Type B pancreatic cell (in vitro differentiated cells): ENCODE measurements at places on chromosomes 7 and 10. TPM values are rescaled to one million over a fixed set of nuclear protein-coding genes. Genes with fewer than 3 reads are reported as not detected.
A peak's percentile ranks its signal among the peaks of the same experiment; 100 is the strongest.

DNA sequence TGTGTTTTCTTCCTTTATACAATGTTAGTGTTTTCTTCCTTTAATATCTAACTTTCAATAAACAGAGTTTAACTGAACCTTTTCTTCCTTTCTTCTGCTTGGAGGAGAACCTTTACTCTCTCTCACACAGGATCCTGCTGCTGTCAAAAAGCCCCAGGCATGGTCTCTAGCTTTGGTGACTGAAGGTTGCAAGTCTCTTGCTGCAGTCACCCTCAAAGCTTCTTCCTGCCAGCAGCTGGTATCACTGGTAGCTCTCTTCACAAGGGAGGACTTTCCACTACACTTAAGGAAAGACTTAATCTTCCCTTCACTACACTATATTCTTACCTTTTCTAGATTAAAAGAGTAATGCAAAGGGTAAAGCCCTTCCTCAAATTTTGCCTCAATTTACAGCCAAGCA is 153.4 kb downstream of the SGMS1 start:
- peak overlapping the region; percentile 87 for H3K27ac ChIP-seq
- DNase-seq: no peak
- H3K27me3 ChIP-seq: no peaks in the 10 kb centered on the region
- H3K36me3 ChIP-seq: no peaks in the 10 kb centered on the region

GRCh38 chr10:44517635-44518034 is 132.7 kb upstream of the CXCL12 start:
- peaks cover 11% of the 10 kb centered on the region for H3K4me1 ChIP-seq
- H3K27me3 ChIP-seq: no peaks in the 10 kb centered on the region
- no peak for DNase-seq
- no peaks in the 10 kb centered on the region for H3K36me3 ChIP-seq
- no peak overlapping the region for H3K4me3 ChIP-seq

GRCh38 chr10:97406064-97406463 is 4.9 kb upstream of the RRP12 start:
- no peak overlapping the region for H3K27ac ChIP-seq
- H3K4me1 ChIP-seq: peaks cover 13% of the 10 kb centered on the region
- no peak overlapping the region for H3K4me3 ChIP-seq
- no peaks in the 10 kb centered on the region for H3K36me3 ChIP-seq
- DNase-seq: no peak

DNA sequence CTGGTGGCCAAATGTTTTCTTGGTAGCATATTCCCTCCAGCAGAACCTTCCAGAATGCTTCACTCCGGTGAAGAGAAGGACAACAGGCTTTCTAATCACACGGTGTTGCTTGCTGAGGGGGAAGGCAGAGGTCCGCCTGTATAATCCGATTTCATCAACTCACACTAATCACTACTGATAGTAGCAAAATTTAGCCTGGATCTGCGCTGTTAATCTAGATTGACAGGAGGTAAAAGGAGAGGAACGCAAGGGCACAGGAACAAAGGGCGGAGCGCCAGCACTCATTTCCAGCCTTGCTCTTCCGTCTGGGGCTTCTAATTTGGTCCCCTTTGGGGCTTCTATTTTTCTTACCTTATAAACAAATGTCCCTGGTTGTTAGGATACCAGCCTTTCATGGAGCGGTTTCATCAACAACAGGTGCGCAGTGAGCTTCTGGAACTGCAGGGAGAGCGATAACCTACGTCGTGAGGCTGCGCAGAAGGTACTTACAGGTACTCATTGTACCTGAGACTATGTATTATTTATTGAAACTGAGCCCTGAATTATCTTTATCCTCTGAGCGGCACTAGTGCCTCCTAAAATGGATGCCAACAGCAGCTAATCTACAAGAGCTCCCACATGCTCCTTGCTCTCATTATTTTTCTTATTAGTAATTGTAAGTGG is 150.6 kb downstream of the CACNB2 start:
- H3K36me3 ChIP-seq: no peaks in the 10 kb centered on the region
- H3K27ac ChIP-seq: no peak overlapping the region
- peaks cover 5% of the 10 kb centered on the region for H3K4me1 ChIP-seq
- no peaks in the 10 kb centered on the region for H3K27me3 ChIP-seq
- DNase-seq: no peak

DNA sequence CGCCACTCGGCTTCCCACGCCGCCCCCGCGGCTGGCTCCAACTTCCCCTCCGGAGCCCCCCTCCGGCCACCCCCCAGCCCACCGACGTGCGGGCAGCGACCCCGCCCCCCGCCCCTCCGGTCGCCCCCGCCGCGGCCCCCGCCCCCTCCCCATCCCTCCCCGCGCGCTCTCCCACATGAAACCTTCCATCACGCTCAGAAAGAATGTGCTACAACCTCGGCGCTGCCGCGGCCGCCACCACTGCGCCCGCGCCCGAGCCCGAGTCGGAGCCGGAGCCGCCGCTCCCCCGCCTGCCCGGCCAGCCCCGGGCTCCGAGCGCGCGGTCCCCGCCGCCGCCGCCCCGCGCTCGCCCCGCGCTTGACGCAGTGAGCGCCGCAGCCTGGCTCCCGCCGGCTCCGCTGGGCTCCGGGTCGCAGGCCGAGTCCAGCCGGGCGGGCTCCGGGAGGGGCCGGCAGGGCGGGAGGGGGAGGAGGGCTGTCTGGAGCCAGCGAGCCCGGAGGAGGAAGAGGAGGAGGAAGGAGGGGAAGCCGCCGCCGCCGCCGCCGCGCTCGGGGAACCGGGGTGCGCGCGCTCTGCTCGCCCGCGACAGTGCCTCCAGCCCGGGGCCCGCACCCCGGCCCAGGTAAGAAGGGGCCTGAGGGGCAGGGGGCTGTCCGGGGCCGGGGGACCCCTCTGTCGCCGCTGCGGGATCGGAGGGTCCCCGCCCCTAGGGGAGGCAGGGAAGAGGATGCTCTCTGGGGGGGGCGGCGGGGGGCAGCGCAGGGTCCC is 4.3 kb upstream of the ELFN1 start:
- peaks cover 5% of the 10 kb centered on the region for H3K4me1 ChIP-seq
- H3K36me3 ChIP-seq: no peaks in the 10 kb centered on the region
- no peak overlapping the region for H3K27ac ChIP-seq
- H3K4me3 ChIP-seq: no peak overlapping the region

DNA sequence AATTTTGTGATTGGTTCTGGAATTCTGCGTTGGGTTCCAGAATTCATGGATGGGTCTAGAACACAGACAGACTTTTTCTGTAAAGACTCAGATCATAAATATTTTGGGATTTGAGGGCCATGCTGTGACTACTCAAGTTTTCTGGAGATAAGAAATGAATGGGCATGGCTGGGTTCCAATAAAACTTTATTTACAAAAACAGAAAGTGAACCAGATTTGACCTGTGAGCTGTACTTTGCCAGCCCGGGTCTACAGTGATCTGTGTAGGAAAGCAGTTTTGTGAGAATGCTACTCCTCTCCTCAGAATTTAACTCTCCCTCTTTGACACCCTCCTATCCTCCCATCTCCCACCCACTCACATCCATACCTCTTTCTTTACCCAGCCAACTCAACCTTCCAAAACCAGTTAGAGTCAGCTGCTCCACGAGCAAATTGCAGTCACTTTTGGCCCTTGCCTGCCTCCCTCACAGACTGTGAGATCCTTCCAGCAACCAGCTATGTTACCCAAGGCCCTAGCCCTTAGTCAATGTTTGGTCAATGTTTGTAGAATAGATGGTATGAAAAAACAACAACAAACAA is 312.8 kb upstream of the ZMIZ1 start:
- peak overlapping the region; percentile 27 for H3K4me3 ChIP-seq
- H3K27ac ChIP-seq: peak overlapping the region; percentile 92
- H3K4me1 ChIP-seq: peaks cover 73% of the 10 kb centered on the region
- no peaks in the 10 kb centered on the region for H3K27me3 ChIP-seq
- H3K36me3 ChIP-seq: no peaks in the 10 kb centered on the region
- DNase-seq: no peak

DNA sequence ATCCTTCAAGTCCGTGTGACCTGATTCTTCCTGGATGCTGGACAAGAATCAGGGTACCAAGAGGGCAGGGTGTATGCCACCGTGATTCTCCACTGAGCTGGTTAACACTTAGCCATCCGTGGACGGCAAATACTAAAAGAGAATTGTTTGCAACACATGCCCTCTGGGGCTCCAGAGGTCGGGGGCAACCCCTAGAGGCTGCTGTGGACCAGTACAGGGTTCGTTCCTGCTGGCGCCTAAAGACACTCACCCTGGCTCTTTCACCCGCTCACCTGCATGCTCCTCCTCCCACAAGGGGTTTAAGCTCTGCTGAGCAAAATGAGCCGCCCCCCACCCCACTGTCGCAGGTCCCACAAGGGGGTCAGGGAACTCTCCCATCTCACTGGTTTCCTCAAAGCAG is 148.7 kb upstream of the ITGB1 start:
- H3K4me3 ChIP-seq: no peak overlapping the region
- peaks cover 8% of the 10 kb centered on the region for H3K27me3 ChIP-seq

- no peaks in the 10 kb centered on the region for H3K36me3 ChIP-seq
- DNase-seq: no peak
- peaks cover 32% of the 10 kb centered on the region for H3K27me3 ChIP-seq
- H3K4me3 ChIP-seq: no peak overlapping the region
Observed at GRCh38 chr7:1411414-1411813, 47.9 kb downstream of the MICALL2 start.

- DNase-seq: no peak
- H3K27ac ChIP-seq: no peak overlapping the region
Observed at GRCh38 chr10:118457824-118458428, 115.8 kb upstream of the FAM204A start.

- no peaks in the 10 kb centered on the region for H3K27me3 ChIP-seq
- H3K4me1 ChIP-seq: peaks cover 10% of the 10 kb centered on the region
- H3K36me3 ChIP-seq: no peaks in the 10 kb centered on the region
- H3K27ac ChIP-seq: peak overlapping the region; percentile 16
- DNase-seq: no peak
- peak overlapping the region; percentile 92 for H3K4me3 ChIP-seq
Observed at GRCh38 chr7:83161186-83161585, 1.5 kb downstream of the PCLO start.

GRCh38 chr7:112302566-112302965 is 96.1 kb downstream of the ZNF277 start:
- H3K27me3 ChIP-seq: no peaks in the 10 kb centered on the region
- H3K27ac ChIP-seq: peak overlapping the region; percentile 34
- H3K4me3 ChIP-seq: no peak overlapping the region
- peaks cover 16% of the 10 kb centered on the region for H3K36me3 ChIP-seq
- DNase-seq: no peak

GRCh38 chr10:33871061-33871956 is 536.8 kb upstream of the NRP1 start:
- H3K27me3 ChIP-seq: peaks cover 11% of the 10 kb centered on the region
- H3K27ac ChIP-seq: no peak overlapping the region
- H3K4me3 ChIP-seq: no peak overlapping the region
- DNase-seq: no peak
- peaks cover 14% of the 10 kb centered on the region for H3K4me1 ChIP-seq
- H3K36me3 ChIP-seq: no peaks in the 10 kb centered on the region

DNA sequence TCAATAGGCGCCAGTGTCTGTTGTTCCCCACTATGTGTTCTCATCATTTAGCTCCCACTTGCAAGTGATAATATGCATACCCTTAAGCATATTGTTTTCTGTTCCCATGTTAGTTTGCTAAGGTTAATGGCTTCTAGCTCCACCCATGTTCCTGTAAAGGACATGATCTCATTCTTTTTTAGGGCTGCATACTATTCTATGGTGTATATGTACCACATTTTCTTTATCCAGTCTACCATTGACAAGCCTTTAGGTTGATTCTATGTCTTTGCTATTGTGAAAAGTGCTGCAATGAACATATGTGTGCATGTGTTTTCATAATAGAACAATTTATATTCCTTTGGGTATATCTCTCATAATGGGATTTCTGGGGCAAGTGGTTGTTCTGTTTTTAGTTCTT is 77.8 kb upstream of the PLXDC2 start:
- no peak overlapping the region for H3K27ac ChIP-seq
- DNase-seq: no peak
- H3K36me3 ChIP-seq: no peaks in the 10 kb centered on the region
- H3K27me3 ChIP-seq: no peaks in the 10 kb centered on the region
- H3K4me3 ChIP-seq: no peak overlapping the region
- H3K4me1 ChIP-seq: peaks cover 5% of the 10 kb centered on the region

- peaks cover 7% of the 10 kb centered on the region for H3K27me3 ChIP-seq
- no peaks in the 10 kb centered on the region for H3K36me3 ChIP-seq
- peak overlapping the region; percentile 15 for H3K27ac ChIP-seq
- H3K4me3 ChIP-seq: peak overlapping the region; percentile 4
Observed at GRCh38 chr7:45347804-45348203, 190.2 kb downstream of the RAMP3 start.

- peaks cover 50% of the 10 kb centered on the region for H3K4me1 ChIP-seq
- peaks cover 6% of the 10 kb centered on the region for H3K27me3 ChIP-seq
- H3K4me3 ChIP-seq: no peak overlapping the region
- H3K27ac ChIP-seq: no peak overlapping the region
Observed at GRCh38 chr10:43851030-43851429, 202.3 kb upstream of the ZNF32 start.

GRCh38 chr10:108450280-108450679 is 1285.8 kb upstream of the SORCS1 start:
- no peak overlapping the region for H3K4me3 ChIP-seq
- peaks cover 3% of the 10 kb centered on the region for H3K27me3 ChIP-seq
- no peaks in the 10 kb centered on the region for H3K36me3 ChIP-seq
- peaks cover 4% of the 10 kb centered on the region for H3K4me1 ChIP-seq

- peak overlapping the region; percentile 98 for H3K27ac ChIP-seq
- H3K4me3 ChIP-seq: peak overlapping the region; percentile 28
- peaks cover 4% of the 10 kb centered on the region for H3K36me3 ChIP-seq
- peaks cover 12% of the 10 kb centered on the region for H3K27me3 ChIP-seq
- peaks cover 19% of the 10 kb centered on the region for H3K4me1 ChIP-seq
- no peak for DNase-seq
Observed at GRCh38 chr10:1461016-1461415, 276.3 kb downstream of the ADARB2 start.

DNA sequence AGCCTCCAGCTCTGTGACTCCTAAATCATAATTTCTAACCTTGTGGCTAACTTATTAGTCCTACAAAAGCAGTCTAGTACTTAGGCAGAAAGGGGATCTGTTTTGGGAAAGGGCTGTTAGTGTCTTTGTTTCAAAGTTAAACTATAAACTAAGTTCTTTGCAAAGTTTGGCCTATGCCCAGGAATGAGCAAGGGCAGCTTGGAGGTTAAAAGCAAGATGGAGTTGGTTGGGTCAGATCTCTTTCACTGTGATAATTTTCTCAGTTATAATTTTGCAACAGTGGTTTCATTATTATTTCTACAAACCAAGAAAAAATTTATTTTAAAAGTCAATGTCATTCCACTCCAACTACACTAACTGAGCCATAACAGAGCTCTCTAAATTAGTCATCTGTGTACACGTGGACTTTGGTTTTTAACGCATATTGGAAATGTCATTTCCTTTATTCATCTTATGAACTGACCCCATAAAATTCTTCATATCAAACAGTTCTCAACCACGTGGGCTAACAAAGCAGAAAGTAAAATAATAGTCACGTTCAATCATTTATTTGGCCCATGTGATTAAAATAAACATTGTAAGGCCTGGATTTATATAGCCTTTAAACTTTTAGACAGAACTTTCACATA is 143.2 kb upstream of the C7orf33 start:
- no peak overlapping the region for H3K27ac ChIP-seq
- DNase-seq: no peak
- H3K36me3 ChIP-seq: no peaks in the 10 kb centered on the region
- H3K27me3 ChIP-seq: no peaks in the 10 kb centered on the region
- no peak overlapping the region for H3K4me3 ChIP-seq

GRCh38 chr10:72173619-72174296 is 42.1 kb upstream of the ANAPC16 start:
- peaks cover 22% of the 10 kb centered on the region for H3K4me1 ChIP-seq
- H3K4me3 ChIP-seq: no peak overlapping the region
- H3K36me3 ChIP-seq: peaks cover 23% of the 10 kb centered on the region
- no peak overlapping the region for H3K27ac ChIP-seq

PPP1R3C gene
- 5.4 and 7.8 TPM in 2 replicates for total RNA-seq

AKR1C8 gene
- 0.89 and 1.00 TPM in 2 replicates for total RNA-seq

OR13A1 gene
- total RNA-seq: 0.14 TPM in 2 replicates

IKZF1 gene
- 1.0 and 2.0 TPM in 2 replicates for total RNA-seq

OPN4 gene
- not detected in 2 replicates for total RNA-seq

CDK14 gene
- total RNA-seq: 38.1 and 43.5 TPM in 2 replicates

XRCC2 gene
- total RNA-seq: 5.5 and 16.3 TPM in 2 replicates

UNCX gene
- total RNA-seq: 0.48 TPM in 1 of 2 replicates, not detected in the other
